CD4-positive, alpha-beta T cell treated with Interferon alpha-2 for 1 hour (primary cell): ENCODE measurements at places on chromosomes 13 and 19.

DNA sequence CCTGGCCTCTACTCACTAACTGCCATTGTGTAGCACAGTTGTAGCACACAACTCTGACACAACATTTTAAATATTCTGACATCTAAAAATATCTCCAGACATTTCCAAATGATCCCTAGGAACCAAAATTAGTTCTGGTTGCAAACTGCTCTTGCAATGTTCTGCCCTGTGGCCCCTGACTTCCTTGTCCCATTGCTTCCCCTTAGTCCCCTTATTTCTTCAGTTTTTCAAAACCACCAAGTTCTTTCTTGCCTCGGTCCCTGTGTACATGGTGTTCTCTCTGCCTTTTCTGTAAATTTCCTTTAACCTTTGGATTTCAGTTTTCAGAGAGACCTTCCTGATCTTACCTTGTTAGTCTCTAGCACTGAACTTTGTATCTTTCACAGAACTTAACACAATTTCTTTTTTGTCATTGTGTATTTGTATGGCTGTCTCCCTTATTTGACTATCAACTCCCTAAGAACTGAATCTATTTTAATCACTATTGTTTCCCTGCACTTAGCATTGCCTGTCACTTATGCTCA lies 87.6 kb upstream of the MLNR start:
- no peak for DNase-seq

DNA sequence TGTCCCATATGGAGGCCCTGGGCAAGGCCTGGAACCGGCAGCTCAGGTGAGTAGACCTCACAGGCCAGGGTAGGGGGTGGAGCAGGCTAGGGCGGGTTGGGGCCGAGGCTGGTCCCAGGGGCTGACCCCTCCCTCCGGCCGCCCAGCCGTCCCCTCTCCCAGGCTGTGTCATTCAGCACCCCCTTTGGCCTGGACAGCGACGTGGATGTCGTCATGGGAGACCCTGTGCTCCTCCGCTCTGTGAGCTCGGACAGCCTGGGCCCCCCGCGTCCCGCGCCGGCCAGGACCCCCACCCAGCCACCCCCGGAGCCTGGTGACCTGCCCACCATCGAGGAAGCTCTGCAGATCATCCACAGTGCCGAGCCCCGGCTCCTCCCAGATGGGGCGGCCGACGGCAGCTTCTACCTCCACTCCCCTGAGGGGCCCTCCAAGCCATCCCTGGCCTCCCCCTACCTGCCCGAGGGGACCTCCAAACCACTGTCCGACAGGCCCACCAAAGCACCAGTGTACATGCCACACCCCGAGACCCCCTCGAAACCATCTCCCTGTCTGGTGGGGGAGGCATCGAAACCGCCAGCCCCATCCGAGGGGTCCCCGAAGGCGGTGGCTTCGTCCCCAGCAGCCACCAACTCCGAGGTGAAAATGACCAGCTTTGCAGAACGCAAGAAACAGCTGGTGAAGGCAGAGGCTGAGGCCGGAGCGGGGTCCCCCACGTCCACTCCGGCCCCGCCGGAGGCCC lies 16.0 kb downstream of the CAMSAP3 start:
- no peak for DNase-seq

DNA sequence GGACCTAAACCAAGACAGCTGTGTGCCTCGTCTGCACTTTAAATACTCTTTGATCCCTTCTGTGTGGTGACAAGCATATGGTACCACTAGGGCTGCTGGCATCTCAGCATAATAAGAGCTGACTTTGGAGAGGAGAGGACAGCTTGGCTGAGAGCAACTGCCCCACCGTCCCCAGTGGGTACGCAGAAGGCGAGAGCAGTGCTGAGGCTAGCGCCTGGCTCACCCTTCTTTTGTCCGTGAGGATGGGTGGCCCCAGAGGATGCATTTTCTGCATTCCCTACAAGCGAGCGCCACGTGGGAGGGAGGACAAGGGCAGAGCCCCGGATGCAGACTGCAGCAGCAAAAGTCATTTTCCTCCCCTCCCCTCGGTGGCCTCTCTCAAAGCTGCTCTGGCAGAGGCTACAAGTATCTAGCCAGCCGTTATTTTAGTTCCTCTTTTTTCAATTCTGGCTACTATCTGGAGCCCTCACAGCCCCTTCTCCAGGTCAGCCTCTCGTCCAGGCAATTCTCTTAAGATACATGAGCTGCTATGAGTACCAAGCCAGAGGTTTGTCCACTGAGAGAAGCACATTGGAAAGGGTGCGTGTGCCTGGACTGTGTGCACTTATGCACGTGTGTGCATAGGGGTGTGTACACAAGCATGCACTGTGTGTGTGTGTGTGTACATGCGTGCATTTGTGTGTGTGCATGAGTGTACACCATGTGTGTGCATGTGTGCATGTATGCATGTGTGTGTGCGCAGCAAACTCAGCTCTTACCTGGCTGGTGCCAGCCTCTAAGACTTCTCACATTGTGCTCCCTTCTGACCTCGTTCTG lies 51.3 kb downstream of the RAB20 start:
- no peak for DNase-seq

DNA sequence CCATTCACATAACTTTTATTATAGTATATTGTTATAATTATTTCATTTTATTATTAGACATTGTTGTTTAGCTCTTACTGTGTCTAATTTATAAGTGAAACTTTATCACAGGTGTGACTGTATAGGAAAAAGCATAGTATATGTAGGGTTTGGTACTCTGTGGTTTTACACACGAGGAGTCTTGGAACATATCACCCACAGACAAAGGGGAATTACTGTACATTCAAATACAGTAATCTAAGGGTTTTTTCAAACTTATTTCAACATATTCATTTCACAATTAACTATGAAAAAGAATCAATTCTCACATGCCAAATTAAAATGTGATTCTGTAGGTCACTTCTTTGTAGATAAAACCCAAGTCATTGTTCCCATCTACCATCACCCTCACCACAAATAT lies 46.0 kb downstream of the RBM26 start:
- DNase-seq, result no peak

DNA sequence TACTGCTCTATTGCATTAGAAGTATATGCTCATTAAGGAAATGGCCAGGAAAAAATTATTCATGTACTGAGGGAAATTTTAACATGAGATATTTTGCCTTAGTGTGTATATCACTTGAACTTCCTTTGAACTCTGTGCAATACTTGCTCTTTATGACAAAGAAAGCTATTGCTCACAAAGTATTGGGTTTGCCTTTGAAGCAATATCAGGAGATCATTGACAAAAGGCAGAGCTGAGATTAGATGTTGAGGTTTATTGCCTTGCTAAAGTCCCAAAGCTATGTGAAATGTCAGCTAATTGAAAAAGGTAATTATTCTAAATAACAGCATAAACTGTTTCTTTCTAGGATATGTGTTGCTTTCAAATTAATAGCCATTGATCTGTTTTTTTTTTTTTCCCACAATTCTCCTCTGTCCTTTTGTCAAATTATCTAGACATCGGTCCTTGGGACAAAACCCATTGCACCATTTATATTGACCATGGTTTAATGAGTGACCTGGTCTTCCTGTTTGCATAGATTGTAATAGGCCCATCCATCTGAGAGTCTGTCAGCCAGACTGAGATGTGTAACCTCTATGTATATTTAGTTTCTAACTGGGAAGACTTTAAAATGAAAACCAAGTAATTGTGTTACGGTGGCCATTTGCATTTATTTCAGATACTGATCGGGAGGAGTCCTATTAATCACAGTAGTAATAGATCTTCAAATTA lies 752.7 kb upstream of the GPC6 start:
- no peak for DNase-seq

DNA sequence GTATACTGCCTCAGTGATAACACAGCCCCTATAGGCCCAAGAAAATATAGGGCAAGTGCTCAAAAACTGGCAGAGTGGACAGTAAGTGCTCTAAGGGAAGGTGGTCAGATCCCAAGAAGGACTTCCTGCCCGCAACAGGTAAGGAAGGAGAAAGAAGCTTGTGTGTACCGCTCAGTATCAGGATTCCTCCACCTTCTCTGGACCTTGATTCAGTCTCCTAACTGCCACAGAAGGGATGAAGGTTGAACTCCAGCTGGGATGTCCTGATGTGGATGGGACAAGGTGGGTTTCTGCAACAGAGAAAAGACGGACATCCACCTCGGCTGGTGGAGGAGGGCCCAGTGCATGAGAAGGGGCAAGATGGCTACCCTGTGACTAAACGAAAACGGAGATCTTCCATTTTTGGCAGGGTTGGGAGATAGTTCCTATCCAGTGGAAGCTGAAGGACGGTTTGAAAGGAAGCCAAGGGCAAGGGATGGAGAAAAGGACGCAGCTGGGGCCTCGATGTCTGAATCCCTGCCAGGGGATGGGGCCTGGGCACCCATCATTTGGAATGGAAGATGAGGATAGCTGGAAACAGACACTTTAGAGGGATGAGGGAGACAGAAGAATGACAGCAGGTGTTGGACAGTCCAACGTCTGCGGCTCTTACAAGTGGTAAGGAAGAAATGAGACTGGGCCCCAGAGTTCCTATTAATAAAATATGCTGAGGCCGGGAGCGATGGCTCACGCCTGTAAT lies 1.3 kb upstream of the ATF5 start:
- no peak for DNase-seq

DNA sequence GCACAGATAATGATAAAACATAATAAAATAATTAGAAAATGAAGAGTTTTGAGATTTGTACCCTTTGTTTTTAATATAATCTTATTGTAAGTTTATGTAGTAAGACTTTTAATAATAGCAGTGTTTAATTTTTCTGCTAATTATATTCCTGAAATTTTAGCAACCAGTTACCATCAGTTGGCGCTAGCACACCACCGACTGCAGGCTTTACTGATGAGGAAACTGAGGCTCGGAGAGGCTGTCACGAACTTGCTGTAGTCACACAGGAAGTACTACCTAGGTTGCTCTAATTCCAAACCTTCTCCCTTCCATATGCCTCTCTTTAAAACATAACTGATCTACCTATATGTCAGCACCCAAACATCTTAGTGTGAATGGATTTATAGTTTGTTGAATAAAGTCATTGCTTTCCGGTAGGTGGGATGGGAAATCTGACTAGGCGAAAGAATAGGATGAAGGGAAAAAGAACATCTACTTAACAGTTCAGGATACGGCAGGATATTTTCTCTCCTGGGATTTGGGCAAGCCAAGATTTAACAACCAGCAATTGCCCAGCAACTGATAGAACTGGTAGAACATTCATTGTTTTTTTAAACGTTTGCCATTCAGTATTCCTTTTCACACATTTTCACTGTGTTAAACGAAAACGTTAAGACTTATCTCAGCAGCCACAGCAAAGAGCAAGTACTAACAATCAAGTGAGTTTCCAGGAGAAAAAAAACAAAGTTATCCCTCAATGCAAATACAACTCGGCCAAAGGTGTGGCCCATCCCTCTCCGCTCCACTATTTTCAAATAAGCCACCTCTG lies 822 bp upstream of the RFXAP start:
- no peak for DNase-seq

GRCh38 chr13:95123726-95124125 lies 177.5 kb downstream of the ABCC4 start:
- DNase-seq, result no peak

- DNase-seq, result no peak
Observed at GRCh38 chr13:97140611-97141010, 81.5 kb upstream of the MBNL2 start.

- DNase-seq, result peak; percentile 41
Observed at GRCh38 chr19:10334588-10335351, 1.4 kb upstream of the RAVER1 start.

- DNase-seq, result no peak
Observed at GRCh38 chr13:95498886-95499285, 53.6 kb upstream of the CLDN10 start.

- DNase-seq, result no peak
Observed at GRCh38 chr13:43543331-43543730, 243.4 kb downstream of the ENOX1 start.

GRCh38 chr13:71867131-71867814 lies at the start of gene DACH1:
DACH1 (minus strand) TSS chr13:71867204.
- peak; percentile 26 for DNase-seq

DNA sequence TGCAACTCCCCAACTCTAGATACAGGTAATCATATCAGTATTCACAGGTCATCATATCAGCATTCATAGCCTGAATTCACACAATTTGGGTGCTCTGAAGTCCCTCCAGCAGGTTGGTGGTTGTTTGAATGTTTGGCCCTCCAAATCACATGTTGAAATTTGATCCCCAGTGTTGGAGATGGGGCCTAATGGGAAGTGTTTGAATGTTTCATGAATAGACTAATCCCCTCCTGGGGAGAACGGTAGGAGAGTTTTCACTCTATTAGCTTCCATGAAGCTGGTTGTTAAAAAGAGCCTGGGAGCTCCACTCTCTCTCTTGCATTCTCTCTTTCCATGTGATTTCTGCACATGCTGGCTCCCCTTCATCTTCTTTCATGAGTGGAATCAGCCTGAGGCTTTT lies 288.6 kb upstream of the PCDH9 start:
- no peak for DNase-seq

- no peak for DNase-seq
Observed at GRCh38 chr13:108676620-108677019, 47.2 kb downstream of the MYO16 start.

- no peak for DNase-seq
Observed at GRCh38 chr13:42758515-42758914, 22.9 kb upstream of the FAM216B start.

- peak; percentile 81 for DNase-seq
Observed at GRCh38 chr19:38417544-38418506, 8.2 kb downstream of the RASGRP4 start.

- DNase-seq, result no peak
Observed at GRCh38 chr13:103762523-103762922, 696.3 kb upstream of the SLC10A2 start.

DNA sequence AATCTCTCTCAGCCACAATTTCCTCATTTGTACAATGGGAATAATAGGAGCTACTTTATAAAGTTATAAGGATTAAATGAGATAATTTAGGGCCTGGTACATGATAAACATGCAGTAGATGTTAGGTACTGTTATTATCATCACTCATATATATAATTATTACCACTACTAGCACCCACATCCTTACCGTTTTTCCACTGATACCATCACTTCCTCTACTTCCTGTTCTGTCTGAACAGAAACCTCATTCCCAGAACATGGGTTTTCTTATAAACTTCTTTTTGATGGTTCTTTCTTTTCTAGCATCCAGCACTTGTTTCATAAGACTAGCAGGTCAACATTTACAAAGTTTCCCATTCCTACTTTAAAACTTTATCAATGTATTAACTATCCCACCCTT lies 6.3 kb downstream of the CDADC1 start:
- no peak for DNase-seq

DNA sequence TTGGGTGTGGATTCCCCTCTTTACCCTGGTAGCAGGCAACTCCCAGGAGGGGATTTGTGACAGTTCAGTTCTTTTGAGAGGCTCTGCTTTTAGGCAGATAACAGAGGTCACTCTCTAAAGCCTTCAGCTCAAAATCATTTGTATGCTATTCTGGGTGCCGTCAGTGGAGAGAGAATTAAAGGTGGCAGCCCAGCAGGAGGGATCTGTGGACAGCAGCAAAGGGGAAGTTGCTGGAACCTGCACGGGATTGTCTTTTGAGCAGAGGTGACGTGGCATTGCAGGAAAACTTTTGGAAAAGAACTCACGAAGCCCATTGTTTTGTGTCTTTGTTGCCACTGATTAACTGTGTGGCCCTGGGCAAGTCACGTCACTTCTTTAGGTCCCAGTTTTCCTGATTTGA lies 62.4 kb upstream of the C1QTNF9 start:
- no peak for DNase-seq

- no peak for DNase-seq
Observed at GRCh38 chr13:101123028-101123427, 293.3 kb downstream of the NALCN start.

- peak; percentile 28 for DNase-seq
Observed at GRCh38 chr19:343451-343931, 1.1 kb downstream of the MIER2 start.
